ENCODE measurements at places on chromosomes 7 and 10.

DNA sequence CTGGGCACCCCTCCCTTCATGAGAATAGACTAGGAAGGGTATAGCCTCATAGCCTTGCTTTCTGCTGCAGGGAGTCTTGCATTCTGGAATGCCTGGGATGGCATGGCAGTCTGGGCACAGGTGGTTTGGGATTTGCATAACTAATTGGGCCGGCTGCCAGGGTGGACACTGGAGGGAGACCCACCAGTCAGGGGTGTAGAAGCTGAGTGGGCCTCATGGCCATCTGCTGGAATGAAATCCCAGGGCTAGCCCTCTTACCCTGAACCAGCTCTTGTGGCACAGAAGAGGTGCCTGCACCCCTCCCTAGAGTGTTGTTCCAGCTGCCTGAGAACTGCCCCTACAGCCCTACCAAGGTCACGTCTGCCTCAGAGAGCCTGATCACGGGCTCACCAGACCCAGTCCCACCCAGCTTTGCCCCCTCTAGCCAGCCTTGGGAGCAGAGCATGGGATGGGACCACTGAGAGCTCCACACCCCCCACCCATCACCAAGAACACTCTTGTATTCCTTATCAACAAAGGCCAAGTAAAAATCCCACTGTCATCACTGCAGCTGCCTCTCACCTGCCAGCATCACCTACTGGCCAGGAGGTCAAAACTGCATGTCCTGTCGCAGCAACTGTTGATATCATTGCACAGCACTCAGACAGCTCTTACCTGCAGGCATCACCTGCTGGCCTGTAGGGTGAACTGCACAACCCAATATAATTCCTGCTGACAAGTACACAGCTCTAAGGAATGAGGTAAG lies 148.9 kb downstream of the ZEB1 start:
- no peak for DNase-seq

DNA sequence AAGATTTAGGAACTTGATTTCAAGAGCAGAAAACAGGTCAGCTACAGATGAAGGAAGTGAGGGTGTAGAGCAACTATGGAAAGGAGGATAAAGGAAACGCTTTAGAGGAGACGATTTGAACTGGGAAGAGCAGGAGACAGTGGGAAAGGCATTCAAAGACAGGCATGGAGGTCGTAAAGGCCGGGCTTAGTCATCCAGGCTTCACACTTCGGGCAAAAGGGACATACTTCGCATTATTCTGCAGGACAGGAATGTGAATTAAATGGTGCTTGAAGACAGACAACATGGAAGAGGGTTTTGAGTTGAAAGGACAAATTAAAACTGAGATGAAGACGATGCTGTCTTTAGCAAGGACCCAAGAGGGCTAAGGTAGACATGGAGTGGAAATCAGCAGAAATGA lies 8.1 kb downstream of the FAM171A1 start:
- DNase-seq: no peak

GRCh38 chr7:156279635-156280034 lies 360.9 kb upstream of the RNF32 start:
- DNase-seq: no peak

DNA sequence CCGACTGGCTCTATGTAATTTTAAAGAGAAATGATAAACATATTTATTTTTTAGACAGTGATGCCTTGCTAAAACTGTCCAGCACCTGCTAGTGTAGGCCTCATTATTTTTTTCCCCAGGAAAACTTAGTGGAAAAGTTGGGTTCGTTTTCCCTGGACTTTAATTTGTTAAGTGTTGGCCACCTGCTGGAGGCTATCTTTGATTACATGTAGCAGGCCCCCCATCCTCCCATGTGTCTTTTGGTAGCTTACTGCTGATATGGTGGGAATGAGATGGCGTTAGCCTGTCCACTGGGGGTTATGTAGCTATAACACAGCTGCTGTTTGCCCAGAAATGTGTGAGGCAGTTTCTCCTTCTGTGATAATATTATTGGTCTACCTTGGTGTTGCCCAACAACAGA lies 265.0 kb downstream of the SORCS3 start:
- no peak for DNase-seq

- DNase-seq: no peak
Observed at GRCh38 chr10:14684354-14684753, 90.3 kb downstream of the FAM107B start.

All from stimulated activated CD8-positive, alpha-beta memory T cell treated with anti-CD3 and anti-CD28 coated beads, Interleukin-2, amount 100 ng/mL, for 1 hour (primary cell).